NCI-H2029 (cell line): ENCODE measurements at places on chromosomes 11 and 22.

- peak; percentile 68 for DNase-seq
Measured at GRCh38 chr22:44567846-44568493, 69.9 kb upstream of the RTL6 start.

GRCh38 chr22:29116397-29117123, 43.7 kb downstream of the KREMEN1 start:
- no peak for DNase-seq

GRCh38 chr22:20550851-20551744, 43.7 kb downstream of the MED15 start:
- no peak for DNase-seq

DNA sequence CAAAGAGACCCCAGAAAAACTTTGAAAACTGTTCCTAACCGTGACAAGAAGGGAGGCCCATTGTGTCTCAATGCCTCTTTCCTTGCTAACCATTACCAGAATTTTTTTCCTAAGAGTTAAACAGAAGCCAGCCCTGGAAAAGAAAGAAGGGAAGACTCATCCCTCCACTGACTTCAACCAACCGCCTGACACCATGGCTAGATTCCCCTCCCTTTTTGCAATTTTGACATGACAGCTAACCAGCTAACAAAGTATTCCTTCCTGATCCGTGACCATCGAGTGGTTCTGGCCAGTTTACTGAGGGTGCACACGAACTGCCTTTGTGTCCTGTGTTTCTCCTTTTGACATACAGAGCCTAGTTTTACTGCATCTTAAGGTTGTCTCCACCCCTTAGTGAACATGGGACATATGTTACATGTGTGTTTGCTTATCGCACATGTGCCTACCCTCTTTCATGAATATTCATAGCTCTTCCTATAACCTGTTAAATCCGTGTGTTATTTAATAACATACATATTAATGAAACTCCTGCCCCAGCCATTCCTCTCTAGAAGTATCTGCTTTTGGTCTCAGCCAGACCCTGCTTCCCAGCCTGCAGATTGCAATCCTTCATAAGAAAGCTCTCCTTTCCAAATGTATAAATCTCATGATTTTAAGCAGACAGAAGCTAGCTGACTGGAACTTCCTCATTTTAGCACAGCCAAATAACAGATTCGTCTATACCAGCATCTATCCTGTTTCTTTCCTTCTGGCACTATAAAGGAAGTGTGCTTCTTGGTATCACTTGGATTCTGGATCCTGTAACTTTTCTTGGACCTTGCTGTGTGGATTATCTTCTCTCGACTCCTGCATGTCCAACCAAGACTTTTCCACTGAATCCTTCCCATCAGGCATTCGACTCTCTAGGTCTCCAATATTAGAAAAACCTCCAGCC, 37.8 kb downstream of the RASSF10 start:
- DNase-seq = no peak

DNA sequence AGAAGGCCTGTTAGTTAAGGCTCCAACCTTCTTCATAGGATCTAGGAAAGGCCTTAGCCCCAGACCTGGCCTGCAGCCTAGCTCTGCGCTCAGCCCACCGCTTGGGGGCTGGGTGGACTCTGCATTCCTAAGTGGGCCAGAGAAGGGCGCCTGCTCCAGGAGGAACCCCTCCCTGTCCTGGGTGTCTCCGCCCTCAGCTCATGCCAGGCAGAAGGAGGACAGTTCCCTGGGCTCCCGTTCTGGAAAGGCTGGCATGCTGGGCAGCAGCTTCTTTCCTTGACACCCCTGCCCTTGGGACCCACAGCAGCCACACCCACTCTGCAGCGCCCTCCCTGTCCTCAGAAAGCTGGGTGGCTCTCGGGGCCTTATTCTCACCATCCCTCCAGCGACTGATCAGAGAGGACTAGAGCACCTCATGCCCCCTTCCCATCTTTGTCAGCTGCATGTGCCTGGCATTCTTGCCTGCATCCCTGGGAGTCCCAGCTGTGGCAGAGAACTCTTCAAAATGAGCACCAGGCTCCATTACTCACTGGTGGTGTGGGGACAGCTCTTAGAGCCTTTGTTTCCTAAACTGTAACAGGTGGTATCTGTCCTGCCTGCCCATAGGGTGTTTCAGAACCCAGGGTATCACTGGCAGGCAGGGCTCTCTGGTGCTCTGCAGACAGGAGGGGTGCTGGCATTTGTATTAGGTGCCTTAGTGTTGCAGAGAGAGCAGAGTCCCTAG, 20.3 kb upstream of the MYRF start:
- DNase-seq = no peak

DNA sequence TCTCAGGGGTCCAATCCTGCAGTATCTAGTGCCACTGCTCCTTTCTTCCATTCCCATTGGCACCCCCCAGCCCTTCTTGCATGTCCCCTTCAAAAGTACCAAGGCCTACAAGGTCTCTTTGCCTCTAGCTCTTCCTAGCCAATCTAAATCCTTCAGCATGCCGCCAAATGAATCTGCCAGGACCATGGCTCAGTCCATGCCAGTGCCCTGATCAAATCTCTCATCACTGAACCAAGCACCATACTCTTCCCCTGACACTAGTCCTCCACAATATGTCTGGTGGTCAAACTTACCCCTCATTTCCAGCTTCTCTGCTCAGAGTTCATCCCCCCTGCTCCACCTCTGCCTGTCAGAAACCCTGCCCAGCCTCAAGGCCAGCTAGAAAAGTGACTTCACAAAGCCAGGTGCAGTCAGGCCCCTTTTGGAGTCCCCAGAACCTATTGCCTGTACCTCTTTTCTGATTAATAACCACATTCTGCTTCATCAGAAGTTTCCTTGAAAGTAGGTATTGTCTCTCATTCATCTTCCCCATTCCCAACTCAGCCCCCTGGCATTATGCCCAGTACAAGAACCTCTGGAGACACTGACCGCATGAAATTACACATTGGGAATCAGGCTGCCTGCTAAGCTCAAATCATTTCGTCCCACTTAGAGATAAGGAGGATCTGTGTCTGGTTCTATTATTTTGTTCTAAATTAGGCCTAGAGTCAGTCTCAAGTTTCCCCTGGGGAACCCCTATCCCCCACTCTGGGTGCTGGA, 11.4 kb downstream of the FEN1 start:
- no peak for DNase-seq

DNA sequence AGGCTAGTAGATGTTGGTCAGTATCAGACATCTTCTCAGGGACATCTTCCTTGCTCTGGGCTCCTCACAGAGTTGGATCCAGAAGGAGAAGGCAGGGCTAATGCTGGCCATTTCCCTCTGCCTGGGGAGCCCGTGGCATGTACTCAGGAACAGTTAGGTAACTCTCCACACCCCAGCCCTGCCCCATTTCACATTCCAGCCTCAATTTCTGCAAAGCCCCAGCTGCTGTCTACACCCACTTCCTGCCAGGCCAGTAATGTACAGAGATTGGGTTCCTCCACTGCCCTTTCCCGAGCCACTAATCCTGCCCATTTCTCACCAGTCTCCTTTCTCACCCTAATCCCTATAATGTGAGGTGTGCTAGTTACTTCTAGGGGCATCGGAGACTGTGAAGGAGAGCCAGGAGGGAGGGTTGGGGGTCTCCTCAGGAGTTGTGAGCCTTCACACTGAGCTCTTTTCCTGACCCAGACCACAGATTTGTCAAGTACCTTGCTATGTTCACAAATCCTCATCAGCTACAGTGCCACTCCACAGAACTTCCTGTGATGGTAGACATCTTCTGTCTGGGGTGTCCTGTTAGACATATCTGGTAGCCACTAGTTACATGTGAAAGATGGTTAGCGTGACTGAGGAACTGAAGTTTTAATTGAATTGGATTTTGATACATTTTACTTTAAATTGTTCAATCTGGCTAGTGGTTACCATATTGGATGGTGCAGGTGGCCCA, 1.3 kb upstream of the SEC14L3 start:
- DNase-seq = no peak
